ENCODE measurements at places on chromosomes 6 and 20.

- DNase-seq = peak; percentile 95
Measured at GRCh38 chr6:159106627-159107241, 61.9 kb upstream of the TAGAP start.

GRCh38 chr6:89817481-89817880 is 2.1 kb downstream of the MDN1 start:
- no peak for DNase-seq

DNA sequence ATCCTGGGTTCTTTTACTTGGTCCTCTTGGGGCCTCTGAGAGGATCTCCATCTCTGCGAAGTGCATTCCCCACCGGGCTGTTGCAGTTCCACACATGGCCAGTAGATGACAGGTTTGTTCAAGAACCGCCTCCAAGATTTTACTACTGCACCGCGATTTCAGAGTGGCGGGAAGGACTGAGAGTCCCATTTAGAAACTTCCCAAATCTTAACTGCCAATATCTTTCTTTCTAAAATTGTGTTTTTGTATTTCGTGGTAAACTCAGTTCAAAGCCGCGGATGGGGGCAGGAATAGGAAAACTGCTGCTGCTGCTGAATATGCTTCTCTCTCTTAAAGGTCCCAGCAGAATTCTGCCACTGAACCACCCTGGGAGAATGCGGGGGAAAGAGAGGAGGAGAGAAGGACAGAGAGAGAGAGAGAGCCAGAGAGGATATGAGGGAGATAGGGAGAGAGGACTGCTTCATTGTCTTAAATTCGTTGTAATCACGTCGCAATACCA is 8.6 kb upstream of the BTNL2 start:
- peak; percentile 82 for DNase-seq

- DNase-seq = no peak
Measured at GRCh38 chr6:127590344-127590743, 13.4 kb downstream of the C6orf58 start.

DNA sequence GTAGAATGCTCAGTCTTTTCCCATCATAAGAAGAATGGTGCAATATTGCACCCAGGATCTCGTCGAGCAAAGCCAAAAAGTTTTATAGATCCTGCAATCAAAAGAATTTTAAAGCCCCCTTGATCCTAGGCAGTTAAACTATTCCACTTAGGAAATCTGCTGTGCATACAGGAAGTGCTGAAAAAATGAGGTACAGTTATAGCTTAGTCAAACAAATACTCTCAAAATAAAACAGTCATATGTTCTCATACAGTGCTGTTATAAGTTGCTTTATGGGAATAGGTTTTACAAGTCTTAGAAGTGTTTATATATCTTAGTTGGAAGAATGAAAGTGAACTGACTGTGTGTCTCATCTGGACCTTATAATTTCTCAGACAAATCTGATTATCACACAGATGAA is 232.6 kb upstream of the RAB32 start:
- DNase-seq = no peak

DNA sequence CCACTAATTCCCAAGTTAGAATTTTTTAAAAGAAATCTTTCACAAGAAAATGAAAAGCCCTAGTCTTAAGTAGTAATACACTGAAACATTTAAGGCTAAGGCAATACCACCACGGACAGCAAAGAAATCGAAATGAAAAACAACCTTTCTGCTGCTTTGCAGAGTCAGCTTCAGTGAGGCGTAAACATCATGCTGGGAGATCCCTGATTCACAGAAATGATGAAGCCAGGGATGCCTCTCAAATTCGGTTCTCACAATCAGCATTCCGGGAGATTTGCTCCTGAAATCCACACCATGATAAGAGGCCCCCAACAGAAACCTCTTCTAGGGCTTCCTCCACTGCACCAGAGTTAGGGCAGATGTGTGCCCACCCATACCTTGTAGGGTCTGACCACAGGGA is 18.6 kb downstream of the RRBP1 start:
- no peak for DNase-seq
